ENCODE measurements at places on chromosomes 5 and 9.

DNA sequence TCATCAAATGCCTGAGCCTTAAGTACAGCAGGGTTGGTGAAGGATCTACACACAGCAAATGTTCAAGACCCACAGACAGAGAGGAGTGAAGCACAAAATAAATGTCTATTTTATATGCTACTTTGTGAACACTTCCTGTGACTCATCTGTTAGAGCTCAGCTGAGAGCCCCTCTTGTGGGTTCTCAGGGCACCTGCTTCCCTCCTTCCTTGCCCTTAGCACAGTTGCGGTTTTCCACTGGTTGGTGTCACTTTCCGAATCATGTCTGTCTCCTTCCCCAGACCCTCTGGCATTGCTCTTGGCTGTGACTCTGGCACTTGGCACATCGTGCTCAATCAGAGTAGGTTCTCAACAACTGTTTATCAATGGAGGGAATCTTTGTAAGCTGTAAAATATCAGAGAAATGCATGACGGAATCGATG lies 128.5 kb upstream of the STC2 start:
- DNase-seq, result no peak

- DNase-seq, result no peak
Measured at GRCh38 chr5:172455511-172456061, 1.3 kb upstream of the SH3PXD2B start.

DNA sequence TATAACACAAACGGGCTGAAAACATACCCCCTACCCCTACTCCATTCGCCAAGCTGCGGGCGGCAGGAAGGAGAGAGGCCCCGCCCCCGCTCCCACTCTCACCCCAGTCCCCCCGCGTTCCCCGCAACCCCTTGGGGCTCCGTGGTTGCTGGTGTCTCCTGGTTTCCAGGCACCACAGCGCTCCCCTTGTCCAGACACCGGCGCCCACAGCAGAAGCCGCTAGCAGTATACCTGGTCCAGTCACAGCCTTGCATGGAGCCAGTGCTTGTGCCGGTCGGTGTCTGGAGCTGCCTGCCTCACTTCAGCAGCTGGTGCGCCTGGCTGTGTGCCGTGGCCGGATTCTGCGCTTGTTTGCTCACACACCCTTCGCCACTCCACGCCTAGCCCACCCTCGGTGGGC lies 240.5 kb upstream of the DAB2 start:
- DNase-seq, result no peak

DNA sequence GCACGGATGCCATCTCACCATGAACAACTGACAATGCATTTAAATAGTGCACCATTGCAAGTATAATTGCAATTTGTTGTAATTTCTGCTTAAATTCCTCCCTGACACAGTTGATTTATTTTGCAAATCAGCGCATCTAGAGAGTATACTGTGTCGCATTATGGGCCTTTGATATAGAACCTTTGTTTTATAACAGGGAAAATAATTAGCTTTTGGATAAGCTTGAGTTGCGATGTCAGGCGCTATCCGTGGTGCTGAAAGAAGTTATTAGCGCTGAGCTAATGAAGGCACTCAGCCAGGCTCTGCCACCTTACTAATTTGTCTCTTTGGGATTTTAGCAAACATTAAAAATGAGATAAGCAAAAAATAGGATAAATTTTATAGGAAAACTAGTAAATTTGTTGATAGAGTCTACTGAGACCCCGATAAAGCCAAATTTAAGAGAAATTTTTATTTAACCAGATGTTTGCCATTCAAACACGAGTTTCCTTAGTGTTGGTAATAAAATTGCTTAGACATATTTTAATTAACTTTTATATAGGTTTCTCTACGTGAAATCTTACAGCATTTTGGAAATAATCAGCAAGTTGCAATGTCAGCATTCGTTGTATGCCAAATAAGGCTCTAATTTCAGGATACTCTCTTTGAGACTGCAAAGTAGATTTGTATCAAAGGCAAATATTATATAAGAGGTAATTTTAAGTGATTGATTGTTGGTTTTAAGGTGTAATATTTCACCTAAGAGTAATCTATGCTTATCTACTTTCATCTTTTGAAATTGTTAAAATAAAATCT lies 355.5 kb downstream of the TLR4 start:
- no peak for DNase-seq

GRCh38 chr5:177189416-177189815 lies 55.8 kb downstream of the NSD1 start:
- DNase-seq, result no peak
